ENCODE measurements at places on chromosomes 2 and 18.

DNA sequence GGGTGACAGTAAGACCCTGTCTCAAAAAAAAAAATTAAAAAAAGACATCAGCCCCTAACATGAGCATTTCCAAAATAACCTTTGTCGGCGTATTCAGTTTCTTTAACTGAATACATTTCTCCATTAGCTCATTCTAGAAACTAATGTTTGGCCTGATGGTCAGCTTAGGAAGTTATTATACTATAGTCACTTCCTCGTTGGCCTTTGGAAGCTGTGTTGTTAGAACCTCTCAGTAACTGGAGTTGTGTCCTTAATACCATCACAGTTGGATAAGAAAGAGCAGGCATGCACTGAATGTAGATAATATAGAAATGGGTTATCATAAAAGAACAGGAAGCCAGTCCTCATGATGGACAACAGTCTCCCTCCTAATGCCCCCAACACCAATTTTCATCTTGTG lies 112.8 kb downstream of the ANTXR1 start:
- no peak for DNase-seq

GRCh38 chr18:79624356-79625170 lies 55.0 kb upstream of the CTDP1 start:
- DNase-seq = no peak

DNA sequence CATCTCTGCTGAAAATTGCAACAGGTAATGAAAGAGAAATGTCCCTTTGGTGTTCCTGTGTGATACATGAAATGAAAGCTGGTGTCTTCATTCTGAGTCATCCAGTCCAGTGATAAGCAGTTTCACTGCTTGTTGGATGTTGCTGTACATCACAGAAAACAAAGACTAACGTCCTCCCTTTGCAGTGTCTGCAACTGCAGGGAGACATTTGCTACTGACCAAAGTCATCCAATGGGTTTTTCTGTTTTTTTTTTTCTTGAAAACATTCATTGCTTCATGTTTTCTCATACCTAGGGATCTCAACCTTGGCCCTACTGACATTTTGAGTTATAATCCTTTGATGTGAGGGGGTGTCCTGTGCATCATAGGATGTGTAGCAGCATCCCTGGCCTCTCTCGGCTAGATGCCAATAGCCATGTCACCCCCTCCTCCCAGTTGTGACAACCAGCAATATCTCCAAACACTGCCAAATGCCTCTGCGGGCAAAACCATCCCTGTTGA lies 63.6 kb upstream of the FZD5 start:
- no peak for DNase-seq

DNA sequence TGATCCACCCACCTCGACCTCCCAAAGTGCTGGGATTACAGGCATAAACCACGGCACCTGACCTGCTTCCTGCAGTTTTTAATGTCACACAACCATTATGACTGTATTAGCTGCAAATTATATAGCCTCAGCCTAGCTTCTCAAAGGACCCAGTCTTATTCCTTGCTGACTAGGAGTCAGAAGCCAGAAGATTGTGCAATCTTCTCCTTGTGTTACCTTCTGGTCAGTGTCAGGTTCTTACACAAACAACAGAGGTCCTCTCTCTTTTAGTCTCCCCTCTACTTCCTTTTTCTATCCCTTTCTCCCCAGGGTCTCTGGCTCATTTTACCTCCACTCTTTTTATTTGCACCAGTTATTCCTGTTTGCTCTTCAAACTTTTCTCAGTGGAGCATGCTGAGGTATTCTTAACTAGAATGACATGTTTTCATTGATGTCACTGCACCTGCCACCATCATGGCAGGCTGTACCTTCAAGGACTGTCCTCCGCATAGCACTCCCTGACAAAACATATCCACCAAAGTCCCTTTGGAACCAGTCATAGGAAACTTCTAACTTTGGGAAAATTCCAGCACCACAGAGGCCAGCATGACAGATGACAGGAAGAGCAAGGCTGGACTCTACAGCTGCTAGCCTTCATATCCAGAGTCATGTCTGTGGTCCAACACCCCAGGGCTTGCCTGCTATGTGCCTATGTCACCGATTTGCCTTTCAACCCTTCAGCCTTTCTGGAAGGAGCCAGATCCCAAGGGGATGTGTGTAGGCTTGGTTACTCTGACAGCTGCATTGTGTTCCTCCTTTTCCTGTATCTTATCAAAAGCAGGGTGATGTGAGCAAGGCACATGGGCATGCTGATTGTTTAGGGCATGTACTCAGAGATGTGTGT lies 45.2 kb upstream of the EPC2 start:
- no peak for DNase-seq

GRCh38 chr18:65735155-65735554 lies 15.7 kb upstream of the CDH7 start:
- DNase-seq = no peak

GRCh38 chr2:127681288-127681804 lies 6.0 kb upstream of the LIMS2 start:
- DNase-seq = no peak

GRCh38 chr2:15218423-15219086 lies 342.6 kb downstream of the NBAS start:
- DNase-seq = no peak

DNA sequence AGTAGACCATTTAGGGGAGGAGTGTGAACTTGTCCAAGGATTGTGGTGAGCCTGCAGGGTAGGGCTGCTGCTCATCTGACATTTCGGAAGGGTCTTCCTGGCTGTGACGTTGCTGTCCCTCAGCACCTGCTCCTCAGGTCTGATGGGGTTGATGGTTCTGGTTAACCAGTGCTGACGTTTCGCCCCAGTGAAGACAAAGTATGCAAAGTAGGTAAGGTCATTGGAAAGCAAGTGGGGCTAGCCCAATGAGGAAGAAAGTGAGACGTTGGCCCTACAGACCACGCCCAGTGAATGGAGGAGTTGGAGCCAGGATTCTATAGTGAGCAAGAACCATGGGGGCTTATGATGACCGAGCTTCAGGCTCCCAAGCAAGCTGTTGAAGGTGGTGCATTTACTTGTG lies 33.4 kb upstream of the ZNF396 start:
- no peak for DNase-seq

DNA sequence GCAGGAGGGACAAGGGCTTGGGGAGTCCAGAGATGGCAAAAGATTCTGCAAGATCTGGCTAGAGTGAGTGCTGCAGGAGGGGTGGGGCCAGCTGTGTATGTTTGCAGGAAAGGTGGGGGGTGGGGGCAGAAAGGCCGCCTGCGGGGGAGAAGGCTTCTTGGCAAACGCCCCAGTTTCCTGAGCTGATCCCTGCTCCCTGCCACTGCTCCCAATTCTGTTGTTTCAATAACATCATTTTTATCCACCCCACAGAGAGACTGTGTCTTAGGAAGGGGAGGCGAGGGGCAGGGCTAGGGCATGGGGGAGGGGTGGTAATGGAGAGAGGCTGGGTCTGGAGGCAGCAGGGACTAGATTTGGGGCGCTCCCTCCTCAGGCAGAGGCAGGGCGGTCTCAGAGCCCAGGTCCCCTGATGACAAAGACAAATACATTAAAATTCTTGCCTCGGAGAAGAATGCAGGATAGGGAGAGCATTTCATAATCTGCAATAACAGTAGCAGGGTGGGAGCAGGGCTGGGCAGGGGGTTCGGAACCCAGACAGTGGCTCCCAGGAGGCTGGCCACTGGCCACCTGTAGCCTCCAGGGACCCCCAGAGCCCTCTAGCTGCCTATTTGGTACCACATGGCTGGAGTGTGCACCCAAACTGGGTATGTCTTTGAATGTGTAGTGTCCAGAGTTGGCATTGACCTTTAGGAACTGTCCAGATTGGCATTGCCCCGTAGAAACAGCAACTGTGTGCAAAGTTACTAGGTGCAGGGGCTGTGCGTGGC lies 2.1 kb upstream of the WNT6 start:
- DNase-seq = no peak

DNA sequence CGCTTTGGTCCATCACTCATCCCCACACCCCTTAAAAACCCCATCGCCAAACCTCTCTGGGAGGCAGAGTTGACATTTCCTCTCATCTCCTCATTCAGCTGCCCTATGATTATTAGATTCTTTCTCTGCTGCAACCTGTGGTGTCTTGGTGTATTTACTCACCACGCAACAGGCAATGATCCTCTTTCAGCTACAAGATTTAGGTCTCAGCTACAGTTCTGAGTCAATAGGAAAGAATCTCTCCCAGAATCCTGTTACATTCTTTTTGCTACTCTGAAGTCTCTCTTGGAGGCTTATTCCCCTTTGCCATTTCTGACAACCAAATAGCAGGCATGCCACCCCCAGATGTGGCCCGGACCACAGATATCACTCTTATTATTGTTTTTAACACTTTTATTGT lies 468.3 kb upstream of the GYPC start:
- DNase-seq = no peak

- no peak for DNase-seq
Measured at GRCh38 chr18:69774831-69775230, 172.8 kb downstream of the CD226 start.

- no peak for DNase-seq
Measured at GRCh38 chr2:85698184-85698879, 4.2 kb downstream of the GNLY start.

DNA sequence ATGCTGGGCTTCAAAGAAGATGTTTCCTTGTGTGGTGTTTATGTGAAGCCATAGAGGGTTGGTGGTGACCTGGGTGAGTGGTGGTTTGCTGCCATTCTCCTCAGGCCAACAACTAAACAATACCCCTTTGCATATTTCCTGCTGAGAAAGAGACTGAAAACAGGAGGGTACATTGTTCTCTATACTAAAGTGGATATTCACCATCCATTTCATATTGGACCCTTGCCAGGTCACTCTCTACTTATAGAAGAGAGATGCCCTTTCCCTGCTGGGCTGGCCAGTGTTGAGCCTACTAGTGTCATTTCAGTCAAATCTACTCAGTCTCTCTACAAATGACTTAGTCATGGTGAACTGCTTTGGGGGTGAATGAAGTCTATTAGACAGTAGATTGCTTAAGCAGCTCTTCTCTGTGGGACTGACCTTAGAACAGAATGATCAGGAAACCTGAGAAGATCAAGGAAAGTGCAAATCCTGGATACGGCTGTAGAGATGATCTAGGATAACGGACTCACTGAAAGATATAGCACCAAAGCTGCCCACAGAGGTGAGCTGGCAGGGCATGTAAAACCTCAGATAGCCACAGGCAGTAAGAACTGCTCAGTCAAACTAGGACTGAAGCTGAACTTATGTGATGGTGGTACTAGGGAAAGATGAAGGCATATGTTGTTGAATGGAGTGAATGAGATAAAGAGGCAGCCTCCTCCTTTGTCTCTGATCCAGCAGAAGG lies 154.9 kb downstream of the MYO3B start:
- DNase-seq = no peak

GRCh38 chr2:43045866-43046265 lies 180.5 kb downstream of the ZFP36L2 start:
- no peak for DNase-seq

DNA sequence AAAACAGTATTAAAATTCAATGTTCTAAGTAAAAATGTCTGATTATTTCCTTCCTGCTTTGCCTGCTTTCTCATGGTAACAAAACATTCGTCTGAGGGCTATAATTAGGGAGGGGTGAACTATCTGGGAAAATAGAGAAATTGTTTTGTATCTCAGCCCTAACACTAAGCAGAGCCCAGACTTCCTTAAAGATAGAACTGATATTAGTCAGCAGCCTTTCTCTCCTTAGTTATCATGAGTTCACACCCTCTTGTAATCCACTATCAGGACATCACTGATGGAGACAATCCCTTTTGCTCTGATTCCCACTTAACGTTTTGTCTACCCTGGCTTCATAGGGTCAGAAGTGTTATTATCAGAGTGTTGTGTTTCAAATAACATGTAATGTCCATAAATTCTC lies 701.1 kb upstream of the ZEB2 start:
- no peak for DNase-seq

GRCh38 chr18:51193621-51194287 lies 3.7 kb downstream of the MEX3C start:
- no peak for DNase-seq

DNA sequence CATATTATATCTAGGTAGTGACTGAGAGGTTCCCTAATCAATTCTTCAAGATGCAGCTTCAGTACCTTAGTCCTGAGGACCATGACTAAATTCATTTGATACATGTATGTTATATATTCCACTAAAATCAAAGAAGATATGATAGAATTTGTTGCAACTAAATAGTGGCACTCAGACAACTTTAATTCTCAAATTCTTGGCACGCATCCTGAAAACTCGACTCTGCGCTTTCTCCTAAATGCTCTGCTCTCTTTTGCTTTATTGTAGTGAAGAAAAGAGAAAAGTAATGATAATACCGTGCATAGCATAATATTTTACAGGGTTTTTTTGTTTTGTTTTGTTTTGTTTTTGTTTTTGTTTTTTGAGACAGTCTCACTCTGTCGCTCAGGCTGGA lies 475.3 kb downstream of the ARHGAP15 start:
- no peak for DNase-seq

DNA sequence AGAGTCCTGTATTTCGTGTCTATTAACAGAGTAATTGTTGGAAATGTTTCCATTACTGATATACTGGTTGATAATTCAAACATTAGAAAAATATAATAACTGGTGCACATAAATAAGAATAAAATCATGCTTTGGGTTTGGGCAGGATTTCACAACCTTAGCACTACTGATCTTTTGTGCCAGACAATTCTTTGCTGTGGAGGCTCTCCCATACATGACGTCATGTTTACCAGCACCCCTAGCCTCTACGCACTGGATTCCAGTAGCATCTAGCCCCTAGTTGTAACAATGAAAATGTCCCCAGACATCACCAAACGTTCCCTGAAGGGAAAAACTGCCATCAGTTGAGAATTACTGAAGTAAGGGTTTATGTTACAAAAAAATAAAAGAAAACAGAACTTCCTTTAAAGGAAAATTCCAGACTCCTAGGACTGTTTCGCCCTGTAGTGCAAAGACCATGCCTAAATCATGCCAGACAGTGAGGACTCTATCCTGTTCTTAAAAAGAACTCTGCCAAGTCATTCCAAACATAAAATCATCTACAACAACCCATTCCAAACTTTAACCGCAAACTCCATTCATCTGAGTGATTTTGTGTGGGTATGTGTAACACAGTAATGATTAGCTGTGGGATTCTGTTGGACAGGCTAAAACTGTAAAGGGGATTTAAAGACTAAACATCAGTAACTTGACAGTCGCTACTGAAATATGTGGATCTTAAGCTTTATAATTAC lies 313.4 kb upstream of the CCDC68 start:
- no peak for DNase-seq

DNA sequence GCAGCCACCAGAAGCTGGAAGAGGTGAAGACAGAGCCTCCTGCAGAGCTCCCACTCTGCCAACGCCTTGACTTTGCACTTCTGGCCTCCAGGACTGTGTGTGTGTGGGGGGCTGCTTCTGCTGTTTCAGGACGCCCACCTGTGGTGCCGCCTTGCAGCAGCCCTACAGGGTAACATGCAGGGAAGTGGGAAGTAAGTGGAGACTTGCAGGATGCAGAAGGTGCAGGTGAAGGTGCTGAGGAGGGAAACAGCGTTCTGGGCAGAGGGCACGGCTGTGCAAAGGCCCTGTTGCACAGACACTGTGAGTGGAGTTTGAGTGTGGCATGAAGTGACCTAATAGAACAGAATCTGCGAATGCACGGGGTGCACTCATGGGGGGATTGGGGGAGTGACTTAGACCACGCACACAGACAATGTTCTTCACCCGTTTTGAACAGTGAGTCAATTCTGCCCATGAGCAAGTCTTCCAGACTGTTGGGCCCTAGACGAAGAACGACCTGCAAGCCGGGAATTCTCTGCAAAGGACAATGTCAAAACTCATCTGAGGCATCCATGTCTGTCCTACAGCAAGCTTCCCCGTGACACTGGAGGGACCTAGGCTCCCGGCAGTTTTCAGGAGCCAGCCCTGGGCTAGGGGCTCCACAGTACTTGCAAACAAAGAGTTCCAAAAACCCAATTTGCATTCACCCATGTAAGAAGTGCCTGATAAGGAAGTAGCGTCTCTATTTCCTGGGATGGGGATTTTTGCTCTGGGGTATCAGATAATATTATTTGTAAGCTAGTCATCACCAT lies 19.0 kb downstream of the MBP start:
- no peak for DNase-seq
